CD4-positive, alpha-beta T cell treated with Interleukin-12 subunit alpha and Interleukin-12 subunit beta, for 1 hour (primary cell): ENCODE measurements at places on chromosomes 2 and 18.

DNA sequence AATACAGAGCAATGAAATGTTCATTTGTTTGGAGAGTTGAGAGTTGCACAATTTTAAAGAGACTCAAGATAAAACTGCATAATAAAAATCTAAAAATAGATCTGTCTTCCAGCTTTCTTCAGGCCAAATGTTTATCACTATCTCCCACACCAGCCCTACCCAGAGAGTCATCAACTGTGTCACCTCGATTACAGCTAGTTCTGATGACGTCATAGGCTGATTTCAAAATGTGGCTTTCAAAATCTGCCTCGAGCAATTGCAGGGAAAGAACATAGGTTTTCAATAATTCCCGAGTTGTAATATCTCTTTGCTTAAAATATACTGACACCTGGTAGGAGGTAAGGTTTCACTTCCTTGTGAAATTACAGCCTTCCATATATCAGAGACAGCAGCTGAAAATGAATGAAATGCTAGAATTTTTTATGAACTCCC lies 677.6 kb upstream of the ID2 start:
- peak; percentile 4 for DNase-seq

DNA sequence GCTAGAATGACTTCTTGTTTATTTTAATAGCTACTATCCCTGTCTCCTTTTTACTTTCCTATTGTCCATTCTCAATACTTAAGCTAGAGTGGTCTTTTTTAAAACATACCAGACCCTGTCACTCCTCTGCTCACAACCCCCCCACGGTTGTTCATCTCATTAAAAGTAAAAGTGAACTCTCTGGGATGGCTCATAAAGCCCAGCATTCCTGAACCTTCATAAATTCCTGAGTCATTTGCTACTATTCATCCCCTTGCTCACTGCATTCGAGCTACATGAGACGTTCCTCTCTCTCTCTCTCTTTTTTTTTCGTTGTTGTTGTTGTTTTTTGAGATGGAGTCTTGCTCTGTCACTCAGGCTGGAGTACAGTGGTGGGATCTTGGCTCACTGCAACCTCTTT lies 148.7 kb upstream of the DSEL start:
- no peak for DNase-seq

- no peak for DNase-seq
These were observed 77.1 kb upstream of the EPHA4 start for GRCh38 chr2:221649051-221649775.

DNA sequence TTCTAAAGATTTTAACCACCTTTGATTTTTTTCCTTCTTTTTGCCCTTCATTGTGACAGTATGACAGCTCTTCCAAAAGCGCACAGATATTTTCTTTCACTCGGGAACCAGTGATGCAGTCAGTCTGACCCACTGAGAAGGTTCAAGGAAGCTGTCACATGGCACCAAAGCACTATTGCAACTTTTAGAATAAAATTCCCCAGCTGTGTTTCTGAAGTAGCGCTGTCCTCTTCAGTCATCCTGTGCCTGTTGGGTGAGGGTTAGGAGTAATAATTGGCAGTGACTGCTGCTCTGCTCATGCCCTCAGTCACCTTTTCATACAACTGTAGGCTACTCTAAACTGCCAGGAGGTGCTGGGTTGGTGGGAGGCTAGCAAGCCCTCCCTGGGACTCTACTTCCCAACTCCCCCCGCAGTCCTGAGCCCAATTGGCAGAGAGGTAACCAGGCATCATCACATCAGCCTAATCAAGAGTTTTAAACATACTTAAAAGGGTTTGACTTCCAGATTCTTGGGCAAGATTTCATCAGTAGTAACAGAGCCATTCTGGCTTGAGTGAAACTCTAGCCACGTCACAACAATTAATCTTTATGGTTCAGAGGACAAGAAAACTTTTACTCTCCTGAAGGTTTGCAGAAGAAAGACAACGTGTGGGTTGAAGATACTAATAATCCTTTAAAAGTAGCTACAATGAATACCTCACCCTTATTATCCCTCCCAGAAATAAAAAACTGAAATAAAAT lies 473.3 kb downstream of the FBXO15 start:
- no peak for DNase-seq

GRCh38 chr2:213476641-213477040 lies 192.4 kb downstream of the SPAG16 start:
- DNase-seq, result no peak

GRCh38 chr2:15517793-15518192 lies 43.3 kb downstream of the NBAS start:
- DNase-seq, result no peak

DNA sequence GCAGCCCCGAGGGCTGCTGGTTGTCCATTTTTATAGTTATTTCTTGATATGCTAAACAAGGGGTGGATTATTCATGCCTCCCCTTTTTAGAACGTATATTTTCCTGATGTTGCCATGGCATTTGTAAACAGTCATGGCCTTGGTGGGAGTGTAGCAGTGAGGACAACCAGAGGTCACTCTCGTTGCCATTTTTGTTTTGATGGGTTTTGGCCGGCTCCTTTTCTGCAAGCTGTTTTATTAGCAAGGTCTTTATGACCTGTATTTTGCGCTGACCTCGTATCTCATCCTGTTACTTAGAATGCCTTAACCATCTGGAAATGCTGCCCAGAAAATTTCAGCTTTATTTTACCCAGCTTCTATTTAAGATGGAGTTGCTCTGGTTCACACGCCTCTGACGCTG lies 825.8 kb upstream of the CDH2 start:
- no peak for DNase-seq

- no peak for DNase-seq
These were observed 222.5 kb upstream of the SESTD1 start for GRCh38 chr2:179487010-179487731.

- no peak for DNase-seq
These were observed 187.5 kb downstream of the LTBP1 start for GRCh38 chr2:33134086-33134771.

DNA sequence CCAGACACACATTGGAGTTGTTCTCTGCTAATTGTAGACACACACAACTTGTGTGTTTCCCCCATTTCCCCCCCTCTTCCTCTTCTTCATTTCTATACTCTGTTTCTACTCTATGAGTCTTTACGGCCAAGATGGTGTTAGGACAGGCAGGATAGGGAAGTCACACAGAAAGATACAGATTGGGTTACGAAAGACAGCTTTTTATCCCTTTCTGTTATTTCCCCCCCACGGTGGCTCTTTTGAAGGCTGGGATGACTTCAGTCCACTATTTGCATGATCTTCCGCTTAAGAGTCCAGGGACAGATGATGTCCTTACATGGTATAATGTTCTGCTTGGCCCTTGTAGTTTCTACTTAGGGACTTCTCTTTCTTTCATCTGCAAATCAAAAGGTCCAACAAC lies 1.6 kb upstream of the EMILIN2 start:
- DNase-seq, result peak; percentile 7

GRCh38 chr18:69567813-69568488 lies 167.3 kb downstream of the DOK6 start:
- no peak for DNase-seq

- no peak for DNase-seq
These were observed 87.2 kb downstream of the SLC5A7 start for GRCh38 chr2:108073415-108074072.

- DNase-seq, result no peak
These were observed 43.1 kb downstream of the VSNL1 start for GRCh38 chr2:17583646-17584045.

GRCh38 chr2:208266553-208266893 lies 468 bp downstream of the PIKFYVE start:
- DNase-seq, result no peak

DNA sequence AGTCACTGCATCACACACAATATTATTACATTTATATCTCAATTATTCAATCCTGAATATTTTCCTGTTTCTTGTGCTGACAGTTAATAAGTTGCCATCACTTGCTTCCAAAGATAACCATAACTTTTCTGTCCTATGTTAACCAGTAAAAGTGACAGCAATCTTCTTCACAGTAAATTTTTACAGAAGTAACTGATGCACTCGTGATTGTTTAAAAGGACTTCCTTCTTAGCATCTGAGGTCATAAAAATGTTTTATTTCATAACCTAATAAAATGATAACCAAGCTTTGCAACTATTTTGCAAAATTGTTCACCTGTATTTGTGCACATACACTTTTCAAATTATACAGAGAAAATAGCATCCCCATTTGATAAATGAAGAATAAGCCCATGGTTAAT lies 20.6 kb upstream of the ANKRD62 start:
- DNase-seq, result no peak

DNA sequence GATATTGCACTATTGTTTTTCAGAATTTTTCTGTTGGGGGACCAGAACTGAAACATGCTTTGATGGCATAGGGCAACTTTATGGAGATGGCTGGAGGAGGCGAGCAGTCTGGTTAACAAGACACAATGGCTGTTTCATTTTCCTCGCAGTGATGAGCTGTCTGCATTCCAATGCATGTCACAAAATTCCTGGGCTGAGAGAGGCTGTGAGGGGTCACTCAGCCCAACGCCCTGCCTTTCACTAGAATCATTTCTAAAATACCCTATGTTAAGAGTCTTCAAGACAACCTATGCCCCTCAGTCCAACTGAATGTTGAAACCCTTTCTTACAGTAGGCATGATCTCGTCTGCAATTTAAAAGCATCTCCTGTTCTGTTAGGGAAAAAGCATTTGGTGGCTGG lies 1090.0 kb downstream of the BCL11A start:
- no peak for DNase-seq

DNA sequence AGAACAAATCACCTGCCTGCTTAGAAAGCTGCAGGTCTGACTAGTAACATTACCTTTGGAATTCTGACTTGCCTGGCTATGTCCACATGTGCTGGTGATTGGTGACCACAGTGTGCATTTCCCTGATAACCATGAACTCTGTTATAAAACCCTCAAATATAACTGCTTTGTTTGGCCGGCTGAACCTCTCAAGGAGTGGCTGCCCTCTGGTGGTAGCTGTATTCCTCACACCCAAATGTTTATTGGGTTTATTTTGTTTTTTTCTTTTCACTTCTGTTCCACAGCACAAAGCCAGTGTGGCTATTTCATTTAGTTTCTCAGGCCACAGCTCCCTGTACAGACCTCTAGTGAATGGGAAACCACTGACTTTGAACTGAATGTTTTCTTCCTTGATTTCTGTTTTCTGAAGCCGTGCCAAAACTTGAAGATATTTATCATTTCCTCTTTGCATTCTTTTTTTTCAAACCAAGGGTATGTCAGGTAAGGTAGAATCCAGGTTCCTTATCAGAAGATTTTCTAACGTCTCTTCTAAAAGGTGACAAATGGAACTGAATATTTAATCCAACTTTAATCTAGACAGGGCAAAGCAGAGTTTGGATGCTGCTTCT lies 549.0 kb upstream of the VRK2 start:
- peak; percentile 9 for DNase-seq

- no peak for DNase-seq
These were observed 44.8 kb upstream of the TANC1 start for GRCh38 chr2:158923641-158924040.

GRCh38 chr2:7355781-7356180 lies 438.6 kb downstream of the RNF144A start:
- DNase-seq, result no peak

- no peak for DNase-seq
These were observed 45.5 kb downstream of the MYO7B start for GRCh38 chr2:127581050-127581345.

- no peak for DNase-seq
These were observed 55.0 kb downstream of the APOB start for GRCh38 chr2:20988905-20989304.

GRCh38 chr2:3377279-3377611 lies 373 bp downstream of the EIPR1 start:
- DNase-seq, result peak; percentile 51

DNA sequence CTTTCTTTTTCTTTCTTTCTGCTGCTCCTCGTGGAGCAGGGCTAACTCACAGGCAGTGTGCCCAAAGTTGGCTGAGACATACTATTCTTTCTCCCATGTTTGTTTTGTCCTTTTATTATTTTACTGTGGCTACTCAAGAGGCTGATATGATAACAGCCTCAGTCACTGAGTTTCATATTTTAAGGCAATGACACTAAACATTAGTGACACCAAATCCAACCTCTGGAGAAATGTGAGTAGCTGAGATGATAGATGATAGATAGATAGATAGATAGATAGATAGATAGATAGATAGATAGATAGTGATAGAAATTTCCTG lies 45.8 kb upstream of the GLS start:
- no peak for DNase-seq

GRCh38 chr18:41459656-41460055 lies 495.4 kb upstream of the PIK3C3 start:
- DNase-seq, result no peak

DNA sequence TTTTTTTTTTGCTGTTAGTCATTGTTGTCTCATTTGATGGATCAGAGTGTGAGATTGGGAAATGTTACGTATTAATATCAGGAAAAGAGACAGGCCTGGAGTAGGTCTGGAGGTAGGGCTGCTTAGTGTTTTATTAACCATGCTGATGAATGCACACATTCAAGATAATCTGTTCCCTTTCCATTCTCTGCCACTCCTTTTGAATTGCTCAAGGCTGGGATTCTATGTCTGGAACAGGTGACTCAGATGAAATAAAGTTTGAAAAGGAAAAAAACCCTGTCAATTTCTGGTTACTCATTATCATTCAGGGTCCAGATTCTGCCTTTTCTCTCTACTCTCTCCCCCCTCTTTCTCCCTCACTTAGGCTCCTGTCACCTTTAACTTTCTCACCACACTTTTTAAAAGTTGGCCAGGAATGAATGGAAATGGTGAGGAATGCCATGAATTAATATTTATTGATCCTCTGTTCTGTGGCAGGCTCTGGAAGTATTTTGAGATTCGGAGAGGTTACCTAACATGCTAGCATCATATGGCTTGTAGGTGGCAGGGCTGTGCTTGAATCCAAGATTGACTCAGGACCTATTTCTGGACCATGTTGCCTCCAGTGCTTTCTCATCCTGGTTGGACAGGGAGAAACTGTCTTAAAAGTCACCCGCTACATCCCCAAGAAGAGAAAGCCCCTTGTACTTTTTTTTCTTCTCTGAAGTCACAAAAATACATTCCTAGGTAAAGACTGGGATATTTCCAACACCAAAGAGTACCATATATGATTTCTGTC lies 40.2 kb downstream of the MAP4K4 start:
- DNase-seq, result no peak

- no peak for DNase-seq
These were observed 122.3 kb downstream of the MBD2 start for GRCh38 chr18:54102123-54102522.

GRCh38 chr2:223674998-223675609 lies 72.9 kb upstream of the SCG2 start:
- DNase-seq, result no peak

GRCh38 chr18:76532875-76533274 lies 37.8 kb upstream of the ZNF516 start:
- DNase-seq, result no peak

- DNase-seq, result no peak
These were observed 20.4 kb upstream of the DAPL1 start for GRCh38 chr2:158774681-158775080.

GRCh38 chr2:202142540-202142939 lies 69.5 kb downstream of the KIAA2012 start:
- no peak for DNase-seq

GRCh38 chr18:1037776-1038175 lies 133.1 kb downstream of the ADCYAP1 start:
- DNase-seq, result no peak

- no peak for DNase-seq
These were observed 179.0 kb downstream of the LPIN1 start for GRCh38 chr2:11925295-11926066.

- DNase-seq, result peak; percentile 56
These were observed 33.3 kb downstream of the NDUFA10 start for GRCh38 chr2:239991689-239992314.

GRCh38 chr2:161414042-161415033 lies 1.8 kb upstream of the TBR1 start:
- DNase-seq, result no peak

GRCh38 chr2:188659656-188660406 lies 314.3 kb upstream of the COL3A1 start:
- no peak for DNase-seq

- DNase-seq, result no peak
These were observed 30.0 kb upstream of the TWIST2 start for GRCh38 chr2:238817891-238818290.
